ENCODE measurements at places on chromosomes 7 and 10. TPM values are rescaled to one million over a fixed set of nuclear protein-coding genes. Genes with fewer than 3 reads are reported as not detected.

DNA sequence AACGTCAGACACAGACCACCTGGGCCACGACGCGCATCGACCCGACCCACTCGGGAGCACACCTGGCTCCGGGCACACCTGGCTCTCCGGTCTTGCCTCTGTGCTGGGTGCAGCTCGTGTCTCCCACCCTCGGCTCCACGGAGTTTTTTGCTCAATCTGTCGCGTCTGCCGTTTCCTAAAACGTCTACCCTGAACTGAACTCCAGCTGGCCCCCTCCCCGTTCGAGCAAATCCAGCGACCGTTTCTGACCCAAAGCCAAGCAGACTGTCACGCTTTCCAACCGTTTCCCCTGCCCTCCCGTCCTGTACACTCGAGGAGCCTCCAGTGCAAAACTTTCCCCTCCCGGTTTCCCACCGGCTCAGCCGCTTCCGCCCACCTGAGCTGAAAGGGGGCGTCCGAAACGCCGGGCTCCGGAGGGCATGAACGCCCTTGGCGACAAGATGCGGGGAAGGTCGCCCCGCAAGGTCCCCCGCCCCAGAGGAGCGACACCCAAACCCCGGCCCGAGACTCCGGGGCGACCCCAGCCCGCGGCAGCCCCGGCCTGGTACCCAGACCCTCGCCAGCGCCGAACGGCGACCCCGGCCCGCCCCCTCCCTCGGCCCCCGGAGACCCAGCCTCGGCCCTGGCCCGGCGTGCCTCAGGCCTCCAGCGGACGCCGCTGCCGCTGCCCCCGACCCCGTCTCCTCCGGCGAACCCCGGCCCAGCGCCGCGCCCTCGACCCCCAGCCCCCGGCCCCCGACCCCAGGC lies 557 bp downstream of the CYTH3 start:
- DNase-seq, result peak; percentile 43

DNA sequence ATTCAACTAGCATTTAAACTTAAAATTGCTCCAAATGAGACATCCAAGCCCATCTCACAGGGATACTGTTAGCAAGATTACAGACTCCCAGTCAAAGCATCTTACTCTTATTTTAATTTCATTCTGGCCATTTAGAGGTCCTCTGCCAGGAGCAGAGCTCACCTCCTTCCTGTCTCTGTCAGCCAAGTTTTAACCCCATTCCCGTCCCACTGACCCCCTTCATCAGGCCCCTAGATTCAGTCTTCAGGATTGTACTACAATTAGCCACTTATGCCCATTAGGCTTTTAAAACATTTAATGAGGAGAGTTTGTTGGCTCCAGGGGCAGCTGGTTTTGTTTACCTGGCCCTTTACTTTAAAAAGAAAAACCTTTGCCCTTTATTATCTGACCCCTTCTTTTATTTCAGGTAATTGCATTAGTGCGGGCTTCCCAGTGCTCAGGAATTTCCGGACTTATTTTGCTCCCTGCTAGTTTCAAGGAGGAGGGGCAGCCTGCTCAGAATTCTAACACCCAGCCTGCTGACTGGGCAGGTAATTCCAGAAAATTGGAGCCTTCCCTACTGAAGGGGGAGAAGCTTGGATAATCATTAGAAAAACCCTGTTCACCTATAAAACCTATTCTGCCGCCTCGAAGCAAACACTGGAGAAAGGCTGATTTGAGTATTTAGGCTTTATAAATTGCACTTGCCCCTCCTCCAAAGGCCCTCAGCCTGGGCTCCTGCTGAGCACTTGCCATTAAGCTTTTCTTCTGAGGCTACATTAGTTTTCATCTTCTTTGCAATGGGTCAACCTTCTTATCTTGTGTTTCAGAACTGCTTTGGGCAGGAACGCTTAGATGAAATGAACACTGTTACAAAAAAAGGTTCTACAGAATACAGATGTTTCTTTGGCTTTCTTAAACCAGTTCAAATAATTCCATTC lies 200.5 kb upstream of the HPS1 start:
- no peak for DNase-seq

Gene OPN4
- total RNA-seq, result 0.24 TPM

Gene GALNT17
- 54.1 TPM for total RNA-seq

Gene ENKUR
- not detected for total RNA-seq

All from heart right ventricle (tissue), 16 donors.